ENCODE measurements at places on chromosomes 2 and 18. TPM values are rescaled to one million over a fixed set of nuclear protein-coding genes. Genes with fewer than 3 reads are reported as not detected.

The MPV17 gene
- 255 TPM for polyA plus RNA-seq

DNA sequence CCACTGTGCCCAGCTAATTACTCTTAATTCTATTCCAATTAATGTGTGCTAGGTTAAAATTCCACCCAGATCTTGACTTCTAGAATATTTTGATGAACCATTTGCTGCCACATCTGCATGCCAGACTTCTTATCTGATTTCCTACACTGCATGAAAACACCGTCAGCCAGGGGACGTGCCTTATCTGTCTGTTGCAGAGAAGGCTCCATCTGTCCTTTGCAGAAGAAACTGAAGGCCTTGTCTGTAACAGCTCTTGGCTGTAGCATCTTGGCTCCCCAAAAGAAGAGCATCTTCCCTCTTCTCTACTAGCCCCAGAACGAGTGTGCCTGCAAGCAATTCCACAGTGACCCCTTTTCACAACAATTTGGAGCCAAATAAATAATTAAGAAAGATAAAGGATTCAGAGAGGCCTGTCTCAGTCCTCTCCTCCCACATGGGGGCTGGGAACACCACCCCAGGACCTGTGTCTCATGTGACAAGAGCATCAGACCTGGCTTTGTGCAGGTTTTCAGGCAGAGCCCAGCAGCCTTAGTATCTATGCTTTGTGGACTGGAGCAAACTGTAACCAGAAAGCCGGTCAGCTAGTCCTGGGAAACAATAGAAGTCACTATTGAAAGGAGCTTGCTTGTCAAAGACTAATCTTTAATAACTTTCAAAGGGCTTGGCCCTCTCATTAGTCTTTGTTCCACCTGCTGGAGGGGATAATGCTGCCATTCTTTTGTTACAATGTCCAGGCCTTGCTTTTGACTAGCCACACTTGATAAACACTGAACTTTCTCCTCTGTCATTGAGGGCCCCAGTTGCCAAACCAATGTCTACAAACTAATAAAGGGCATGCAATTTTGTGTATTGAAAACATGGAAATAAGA lies 84.0 kb upstream of the NEUROD1 start:
- DNase-seq, result peak; percentile 36
- no peaks in the 10 kb centered on the region for H3K36me3 ChIP-seq
- no peaks in the 10 kb centered on the region for H3K4me1 ChIP-seq
- H3K4me3 ChIP-seq, result no peak overlapping the region

- DNase-seq, result no peak
- no peaks in the 10 kb centered on the region for H3K27me3 ChIP-seq
- no peak overlapping the region for H3K4me3 ChIP-seq
- no peak overlapping the region for H3K27ac ChIP-seq
Observed at GRCh38 chr18:56569416-56569815, 69.0 kb downstream of the TXNL1 start.

The NOL4 gene
- polyA plus RNA-seq, result 0.49 TPM

The PRSS56 gene
- polyA plus RNA-seq, result not detected

The CIDEA gene
- not detected for polyA plus RNA-seq

DNA sequence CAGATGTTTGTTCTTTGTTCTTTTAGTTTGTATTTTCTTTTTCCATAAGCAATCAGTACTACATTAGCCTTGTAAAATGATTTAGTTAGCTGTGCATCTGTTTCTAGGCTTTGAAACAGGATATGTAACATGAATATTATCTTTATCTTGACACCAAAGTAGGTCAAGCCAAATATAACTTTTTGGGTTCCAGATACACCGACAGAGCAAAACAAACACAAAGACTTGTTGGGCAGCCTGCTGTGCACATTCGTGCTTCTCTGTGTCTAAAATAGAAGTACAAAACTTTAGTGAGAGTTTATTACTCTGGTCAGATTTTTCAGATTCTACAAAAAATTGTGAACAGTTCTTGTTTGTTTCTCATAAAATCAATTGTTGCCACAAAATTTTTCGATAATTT lies 1059.3 kb upstream of the GYPC start:
- no peaks in the 10 kb centered on the region for H3K36me3 ChIP-seq
- no peak for DNase-seq
- H3K4me1 ChIP-seq, result no peaks in the 10 kb centered on the region
- no peak overlapping the region for H3K4me3 ChIP-seq

- no peaks in the 10 kb centered on the region for H3K27me3 ChIP-seq
- no peaks in the 10 kb centered on the region for H3K4me1 ChIP-seq
- H3K36me3 ChIP-seq, result no peaks in the 10 kb centered on the region
- no peak overlapping the region for H3K4me3 ChIP-seq
Observed at GRCh38 chr18:77316641-77317040, 67.0 kb downstream of the GALR1 start.

The CAVIN2 gene
- 1.5 TPM for polyA plus RNA-seq

DNA sequence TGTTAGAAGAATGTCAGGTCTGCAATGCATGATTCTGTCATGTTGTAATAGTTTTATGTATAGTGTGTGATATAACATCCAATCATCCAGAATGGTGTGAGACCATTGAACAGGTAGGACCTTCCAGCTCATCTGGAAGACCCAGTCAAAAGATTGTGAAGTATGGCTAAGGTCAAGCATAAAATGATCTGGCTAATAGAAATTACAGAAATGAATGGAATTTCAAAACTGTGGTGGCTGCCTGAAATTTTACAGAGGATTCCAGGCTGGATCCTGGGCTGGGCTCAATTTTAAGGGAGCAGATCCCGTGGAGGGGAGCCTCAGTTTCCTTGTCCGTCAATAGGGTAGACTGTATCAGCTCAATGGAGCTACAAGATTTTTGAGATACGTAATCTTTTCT lies 39.1 kb downstream of the ACKR3 start:
- no peak overlapping the region for H3K4me3 ChIP-seq
- DNase-seq, result no peak
- no peaks in the 10 kb centered on the region for H3K4me1 ChIP-seq
- H3K27ac ChIP-seq, result no peak overlapping the region
- no peaks in the 10 kb centered on the region for H3K36me3 ChIP-seq
- peaks cover 6% of the 10 kb centered on the region for H3K27me3 ChIP-seq

- DNase-seq, result no peak
- no peak overlapping the region for H3K27ac ChIP-seq
- H3K4me1 ChIP-seq, result no peaks in the 10 kb centered on the region
- no peak overlapping the region for H3K4me3 ChIP-seq
Observed at GRCh38 chr2:127187081-127187775, 32.9 kb downstream of the CYP27C1 start.

- H3K36me3 ChIP-seq, result no peaks in the 10 kb centered on the region
- H3K4me3 ChIP-seq, result no peak overlapping the region
- H3K27ac ChIP-seq, result no peak overlapping the region
- H3K4me1 ChIP-seq, result no peaks in the 10 kb centered on the region
- DNase-seq, result no peak
Observed at GRCh38 chr2:170492010-170492409, 223.1 kb upstream of the SP5 start.

The TFPI gene
- polyA plus RNA-seq, result 2.1 TPM

DNA sequence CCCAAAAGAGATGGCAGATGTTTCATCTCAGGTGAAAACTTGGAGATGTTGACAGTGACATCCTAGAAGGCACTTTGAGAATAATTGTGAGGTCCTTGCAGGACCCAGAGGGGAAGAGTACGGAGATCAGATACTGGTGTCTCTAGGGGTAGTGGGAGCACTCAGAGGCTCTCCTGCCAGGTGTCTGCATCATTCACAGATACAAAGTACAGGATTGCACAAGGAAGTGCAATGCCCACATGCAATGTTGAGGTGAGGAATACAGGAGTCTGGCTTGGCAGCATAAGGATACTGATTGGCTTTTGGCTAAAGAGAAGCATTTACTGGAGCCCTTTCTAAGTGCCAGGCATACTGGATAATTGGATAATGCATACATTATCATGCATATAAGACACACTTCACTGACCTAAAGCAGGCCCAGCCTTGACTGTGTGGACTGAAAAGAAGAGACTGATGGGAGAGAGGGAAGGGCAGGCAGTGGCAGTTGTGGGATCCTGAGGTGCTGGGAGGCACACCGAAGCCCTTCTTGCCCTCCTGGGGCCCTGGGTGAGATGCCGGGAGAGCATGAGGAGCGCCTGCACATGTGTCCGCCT lies 31.0 kb upstream of the NCKAP5 start:
- no peaks in the 10 kb centered on the region for H3K36me3 ChIP-seq
- no peaks in the 10 kb centered on the region for H3K4me1 ChIP-seq
- H3K27me3 ChIP-seq, result no peaks in the 10 kb centered on the region
- peak; percentile 24 for DNase-seq

The ERFE gene
- 1.3 TPM for polyA plus RNA-seq

DNA sequence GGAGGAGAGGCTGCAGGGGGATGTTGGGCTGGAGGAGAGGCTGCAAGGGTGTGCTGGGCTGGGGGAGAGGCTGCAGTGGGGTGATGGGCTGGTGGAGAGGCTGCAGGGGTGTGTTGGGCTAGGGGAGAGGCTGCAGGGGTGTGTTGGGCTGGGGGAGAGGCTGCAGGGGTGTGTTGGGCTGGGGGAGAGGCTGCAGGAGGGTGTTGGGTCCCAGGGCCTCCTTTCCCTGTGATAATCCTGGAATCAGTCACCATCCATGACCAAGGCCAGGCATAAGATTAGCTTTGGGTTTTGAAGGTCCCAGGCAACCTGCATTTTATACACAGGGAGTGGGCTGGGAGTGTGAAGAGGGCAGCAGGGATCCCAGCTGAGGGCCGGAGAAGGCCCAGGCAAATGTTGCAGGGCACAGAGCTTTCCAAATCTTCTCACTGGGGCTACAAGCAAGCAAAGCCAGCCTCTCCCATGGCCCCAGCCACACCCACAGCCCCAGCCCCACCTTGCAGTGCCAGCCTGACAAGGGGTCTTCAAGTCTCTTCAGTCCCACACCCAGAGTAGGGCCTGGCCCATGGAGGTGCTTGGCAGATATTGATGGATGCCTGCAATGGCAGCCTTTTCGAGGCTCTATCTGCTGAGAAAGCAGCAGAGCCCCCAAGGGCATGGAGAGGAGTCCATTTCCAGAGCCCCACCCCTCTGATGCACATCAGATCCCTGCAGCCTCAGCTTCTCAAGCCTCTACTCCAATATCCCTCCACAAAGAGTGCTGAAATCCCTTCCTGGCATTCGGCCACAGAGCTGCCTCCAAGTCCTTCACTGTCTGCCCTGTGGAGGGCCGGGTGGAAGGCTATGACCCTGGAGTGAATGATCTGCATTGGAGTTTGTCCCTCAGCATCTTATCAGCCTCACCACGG lies 50.3 kb upstream of the GLI2 start:
- H3K4me3 ChIP-seq, result no peak overlapping the region
- H3K36me3 ChIP-seq, result no peaks in the 10 kb centered on the region
- H3K4me1 ChIP-seq, result peaks cover 3% of the 10 kb centered on the region
- H3K27ac ChIP-seq, result no peak overlapping the region

The PCARE gene
- polyA plus RNA-seq, result not detected

GRCh38 chr2:27126252-27126710 lies 2.7 kb downstream of the ABHD1 start:
- no peak overlapping the region for H3K4me3 ChIP-seq
- H3K4me1 ChIP-seq, result no peaks in the 10 kb centered on the region
- DNase-seq, result no peak
- H3K27me3 ChIP-seq, result no peaks in the 10 kb centered on the region
- no peak overlapping the region for H3K27ac ChIP-seq
- peaks cover 17% of the 10 kb centered on the region for H3K36me3 ChIP-seq

DNA sequence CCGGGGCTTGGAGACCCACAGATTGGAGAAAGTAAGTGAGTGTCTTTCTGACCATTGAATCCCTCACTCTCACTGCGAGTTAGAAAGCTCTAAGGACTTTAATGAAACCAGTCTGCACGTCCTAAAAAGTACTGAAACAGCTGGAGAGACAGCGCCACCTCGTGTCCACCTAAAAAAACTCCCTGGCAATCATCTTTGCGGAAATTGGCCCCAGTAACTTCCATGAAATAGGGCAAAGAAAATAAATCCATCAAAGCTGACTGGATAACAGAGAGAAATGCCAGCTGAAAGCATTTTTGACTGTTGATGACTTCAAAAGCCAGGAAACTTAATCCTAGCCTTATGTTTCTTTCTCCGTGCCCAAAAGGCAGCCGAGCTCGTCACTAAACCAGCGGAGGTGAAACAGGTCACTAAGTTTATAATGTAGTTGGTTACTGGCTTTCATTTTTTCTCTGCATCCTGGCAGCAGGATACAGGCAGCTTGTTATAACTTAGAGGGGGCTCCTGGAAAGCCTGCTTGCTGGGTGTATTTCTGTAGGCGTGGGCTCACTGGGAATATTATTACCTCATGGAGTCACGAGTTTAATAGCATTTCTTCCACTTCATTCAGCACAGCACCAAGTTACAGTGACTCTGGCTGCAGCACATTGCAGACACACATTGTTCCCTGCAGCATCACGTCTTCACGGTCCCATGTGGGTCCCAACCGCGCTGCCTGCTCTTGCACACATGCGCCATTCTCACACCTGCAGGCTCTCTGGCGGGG lies 266.5 kb downstream of the HRH4 start:
- H3K4me1 ChIP-seq, result peaks cover 3% of the 10 kb centered on the region
- peak; percentile 61 for DNase-seq
- H3K27ac ChIP-seq, result no peak overlapping the region
- H3K4me3 ChIP-seq, result peak overlapping the region; percentile 43

DNA sequence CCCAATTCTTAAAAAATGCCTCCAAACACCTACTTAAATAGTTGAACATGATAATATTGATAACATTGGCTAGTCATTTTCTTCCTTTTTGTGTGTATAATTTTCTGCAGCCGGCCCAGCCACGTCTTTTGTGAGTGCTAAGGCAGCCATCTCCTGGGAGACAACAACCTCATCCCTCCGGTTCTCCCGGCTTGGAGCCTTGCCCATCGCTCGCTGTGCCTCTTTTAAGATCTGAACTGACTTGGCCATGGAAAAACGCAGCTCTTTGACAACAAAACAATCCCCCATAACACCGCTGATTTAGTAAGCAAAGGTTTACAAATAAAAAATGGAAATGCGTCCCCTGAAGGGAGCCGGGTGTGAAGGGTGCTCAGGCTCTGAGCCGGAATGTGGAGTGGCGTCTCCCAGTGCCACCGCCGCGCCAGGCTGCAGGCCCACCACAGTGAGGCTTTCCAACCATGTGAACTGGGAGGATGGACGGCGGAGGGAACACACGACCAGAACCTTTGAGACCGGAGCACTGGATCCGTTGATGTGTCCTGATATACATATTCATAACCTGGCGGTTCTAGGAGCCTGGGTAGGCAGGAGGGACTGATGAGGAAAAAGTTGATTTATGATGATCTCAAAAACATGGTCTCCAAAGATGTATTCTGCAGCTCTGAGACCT lies 87.4 kb downstream of the SMIM21 start:
- no peak for DNase-seq
- H3K27me3 ChIP-seq, result no peaks in the 10 kb centered on the region
- H3K4me3 ChIP-seq, result no peak overlapping the region

DNA sequence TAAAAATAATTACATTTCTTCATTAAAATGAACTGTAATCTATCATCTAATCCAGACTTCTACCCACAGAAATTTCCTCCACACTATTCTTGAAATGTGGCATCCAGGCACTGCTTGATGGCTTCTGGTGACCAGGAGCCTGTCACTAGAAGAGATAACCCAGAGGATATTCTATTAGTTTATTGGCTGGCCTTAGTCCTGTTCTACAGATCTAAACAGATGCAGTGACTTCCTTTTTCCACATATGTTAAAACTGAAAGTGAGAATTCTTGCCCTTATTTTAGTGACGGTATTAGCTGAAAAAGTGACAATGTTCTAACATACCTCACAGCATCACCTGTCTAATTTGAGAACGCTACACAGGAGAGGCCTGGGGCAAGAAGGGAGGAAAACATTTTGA lies 775.4 kb downstream of the TSN start:
- H3K4me3 ChIP-seq, result no peak overlapping the region
- H3K27ac ChIP-seq, result no peak overlapping the region
- H3K4me1 ChIP-seq, result peaks cover 13% of the 10 kb centered on the region
- DNase-seq, result peak; percentile 76

GRCh38 chr2:174659069-174659900 lies 61.7 kb upstream of the WIPF1 start:
- no peak overlapping the region for H3K4me3 ChIP-seq
- H3K27ac ChIP-seq, result no peak overlapping the region
- peaks cover 44% of the 10 kb centered on the region for H3K4me1 ChIP-seq
- H3K27me3 ChIP-seq, result no peaks in the 10 kb centered on the region
- no peak for DNase-seq

The GAL3ST2 gene
- 0.15 TPM for polyA plus RNA-seq

All from SK-N-SH (cell line).